NCI-H524 treated with DMSO at 0.1 percent for 48 hours (cell line): ENCODE measurements at places on chromosomes 13 and 19.
A peak's percentile ranks its signal among the peaks of the same experiment; 100 is the strongest.

- DNase-seq: no peak
These were observed at the start of gene KCNN1 for GRCh38 chr19:17966550-17967256. KCNN1 (plus strand) TSS chr19:17967107; CDS start chr19:17973889, 6,782 bp downstream.

- no peak for DNase-seq
These were observed 204.3 kb upstream of the IPO5 start for GRCh38 chr13:97749174-97749573.

DNA sequence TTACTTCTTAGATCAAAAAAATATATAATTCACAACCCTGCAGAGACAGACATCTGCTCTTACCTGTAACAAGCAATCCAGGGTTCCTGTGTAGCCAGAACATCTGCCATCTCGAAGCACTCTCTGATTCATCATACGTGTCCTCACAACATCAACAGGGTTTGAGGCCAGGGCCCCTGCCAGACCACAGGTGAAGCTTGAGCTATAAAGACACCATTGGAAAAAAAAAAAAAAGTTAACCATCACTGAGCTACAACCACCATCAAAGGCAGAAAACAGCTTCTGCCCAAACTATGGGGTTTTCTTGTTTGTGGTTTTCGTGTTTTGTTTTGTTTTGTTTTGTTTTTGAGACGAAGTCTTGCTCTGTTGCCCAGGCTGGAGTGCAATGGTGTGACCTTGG lies 19.3 kb downstream of the SLC25A30 start:
- no peak for DNase-seq

GRCh38 chr19:48442116-48443035 lies 3.4 kb upstream of the GRWD1 start:
- no peak for DNase-seq

DNA sequence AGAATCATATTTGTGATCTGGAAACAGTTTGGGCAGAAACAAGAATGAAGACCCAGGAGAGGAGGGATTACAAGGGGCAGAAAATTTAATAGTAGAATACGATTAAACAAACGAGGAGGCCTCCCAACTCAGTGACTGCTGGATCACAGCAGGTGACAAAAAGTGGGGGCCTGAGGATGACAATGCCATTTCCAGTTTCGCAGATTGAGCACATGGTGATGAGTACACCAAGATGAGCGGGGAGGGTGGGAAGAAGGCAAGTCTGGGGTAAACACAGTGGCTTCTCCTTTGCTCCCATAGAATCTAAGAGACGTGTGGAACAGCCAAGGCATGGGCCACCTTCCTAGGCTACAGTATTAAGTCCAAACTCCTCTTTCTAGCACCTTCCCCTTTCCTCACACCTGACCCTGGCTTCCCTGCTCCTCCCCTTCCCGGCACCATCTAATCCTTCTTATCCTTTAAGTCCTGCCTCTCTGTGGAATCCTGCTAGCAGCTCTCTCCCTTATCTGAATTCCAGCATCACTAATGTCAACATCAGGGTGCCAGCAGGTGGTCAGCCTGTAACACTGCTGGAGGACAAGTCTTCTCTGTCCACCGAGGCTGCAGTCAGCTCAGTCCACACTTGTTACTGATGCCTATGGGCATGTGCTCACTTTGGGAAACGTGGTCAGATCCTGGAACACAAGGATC lies 13.5 kb downstream of the ATP7B start:
- DNase-seq: peak; percentile 37

DNA sequence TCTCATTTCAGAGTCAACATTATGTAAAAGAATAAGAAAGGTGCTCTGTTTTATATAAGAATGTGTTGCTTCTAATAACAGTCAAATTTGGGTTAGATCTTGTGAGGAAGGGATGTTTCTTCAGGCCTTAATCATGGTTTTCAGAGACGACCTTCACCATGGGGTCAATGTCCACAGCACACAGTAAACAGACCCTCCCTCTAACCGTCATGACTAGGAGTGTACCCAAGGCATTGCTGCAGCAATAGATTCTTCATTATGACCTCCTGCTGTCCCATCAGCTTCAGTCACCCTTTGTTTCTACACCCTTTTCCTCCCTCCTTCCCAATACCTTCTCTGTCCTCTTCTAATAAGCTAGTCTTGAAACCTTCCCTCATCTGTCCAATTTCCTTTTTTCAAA lies 15.7 kb downstream of the SERPINE3 start:
- no peak for DNase-seq

GRCh38 chr19:16497042-16497441 lies 848 bp downstream of the C19orf44 start:
- no peak for DNase-seq

DNA sequence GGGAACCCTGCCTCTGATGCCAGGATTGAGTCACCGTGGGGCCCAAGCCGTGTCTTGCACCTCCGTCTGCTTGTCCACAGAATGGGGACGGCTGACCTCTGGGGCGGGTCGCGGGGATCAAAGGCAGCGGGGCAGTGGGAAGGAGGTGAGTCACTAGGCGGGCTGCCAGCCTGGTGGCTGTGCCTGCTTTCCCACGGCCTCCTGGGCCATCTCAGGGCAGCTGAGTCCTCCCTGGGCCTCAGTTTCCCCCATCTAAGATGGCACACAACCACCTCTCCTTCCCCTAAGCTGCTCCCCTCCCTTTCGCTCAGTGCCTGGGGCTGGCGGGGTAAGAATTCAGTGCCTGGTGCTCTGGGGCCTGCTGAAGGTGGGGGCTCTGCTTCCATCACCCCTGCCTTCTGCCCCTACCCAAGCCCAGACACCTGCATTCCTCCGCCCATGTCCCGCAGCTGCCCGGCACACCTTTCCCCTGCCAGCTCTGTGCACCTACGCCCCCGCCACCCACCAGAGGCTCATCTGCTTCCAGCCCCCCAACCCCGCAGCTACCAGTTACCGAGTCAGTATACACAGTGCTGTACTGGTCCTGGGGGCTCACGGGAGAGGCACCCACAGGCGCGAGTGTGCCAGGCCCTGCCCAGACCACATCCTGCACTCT lies 3.5 kb downstream of the MKNK2 start:
- DNase-seq: no peak

GRCh38 chr13:45807520-45808099 lies 43.9 kb downstream of the SIAH3 start:
- peak; percentile 42 for DNase-seq

- no peak for DNase-seq
These were observed 904.3 kb downstream of the DIAPH3 start for GRCh38 chr13:59259165-59260000.

DNA sequence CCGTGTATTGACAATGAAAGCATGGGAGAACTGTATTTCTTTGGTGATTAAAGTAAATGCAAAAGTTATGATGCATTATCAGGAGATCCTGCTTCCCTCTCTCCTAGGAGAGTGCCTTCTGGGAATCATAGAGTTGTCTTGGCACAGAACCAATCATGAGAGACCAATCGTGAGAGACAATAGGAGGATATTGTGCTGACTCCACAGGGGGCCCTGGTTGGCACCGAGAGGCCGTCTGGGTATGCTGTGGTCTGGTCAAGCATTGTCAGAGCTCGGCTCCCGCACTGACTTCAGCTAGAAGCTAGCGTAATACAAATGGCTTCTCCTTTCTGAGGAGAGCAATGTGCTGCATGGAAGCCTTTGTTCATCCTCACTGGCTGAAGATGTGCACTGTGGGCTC lies 131.5 kb upstream of the GJB6 start:
- DNase-seq: no peak

DNA sequence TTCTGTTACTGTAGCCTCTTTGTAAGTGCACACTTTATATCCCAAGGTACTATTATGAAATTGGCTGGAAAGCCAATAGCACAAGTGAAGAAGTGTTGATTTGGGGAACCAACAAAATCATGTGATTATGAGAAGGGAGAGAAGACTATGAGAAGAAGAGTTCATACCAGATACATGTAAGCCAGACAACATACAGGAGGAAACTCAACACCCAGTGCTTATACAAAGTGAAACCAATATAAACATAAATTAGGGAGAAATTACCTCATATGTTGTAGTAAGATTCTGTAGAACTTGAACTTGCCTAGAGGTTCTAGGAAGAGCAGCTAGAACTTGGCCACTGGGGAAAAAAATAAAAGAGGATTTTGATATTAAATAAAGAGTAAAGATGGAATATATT lies 17.4 kb downstream of the CPB2 start:
- DNase-seq: no peak

DNA sequence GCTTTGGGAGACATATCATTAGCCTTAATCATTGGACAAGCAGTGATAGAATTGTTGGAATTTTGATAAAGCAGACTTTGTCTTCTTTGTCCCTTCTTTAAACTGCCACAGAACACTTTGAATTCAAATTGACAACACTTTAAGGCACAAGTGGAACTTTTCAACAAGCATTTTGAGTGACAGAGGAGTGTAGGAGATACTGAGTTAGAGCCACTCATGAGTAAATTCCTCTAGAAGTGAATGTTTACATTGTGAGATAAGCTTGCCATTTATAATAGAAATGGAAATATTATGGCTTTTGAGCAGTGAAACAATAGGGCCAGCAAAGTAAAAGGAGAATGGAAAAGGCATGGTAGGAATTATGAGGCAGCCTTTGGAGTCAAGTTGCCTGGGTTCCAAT lies 515.8 kb downstream of the SLITRK6 start:
- DNase-seq: no peak

DNA sequence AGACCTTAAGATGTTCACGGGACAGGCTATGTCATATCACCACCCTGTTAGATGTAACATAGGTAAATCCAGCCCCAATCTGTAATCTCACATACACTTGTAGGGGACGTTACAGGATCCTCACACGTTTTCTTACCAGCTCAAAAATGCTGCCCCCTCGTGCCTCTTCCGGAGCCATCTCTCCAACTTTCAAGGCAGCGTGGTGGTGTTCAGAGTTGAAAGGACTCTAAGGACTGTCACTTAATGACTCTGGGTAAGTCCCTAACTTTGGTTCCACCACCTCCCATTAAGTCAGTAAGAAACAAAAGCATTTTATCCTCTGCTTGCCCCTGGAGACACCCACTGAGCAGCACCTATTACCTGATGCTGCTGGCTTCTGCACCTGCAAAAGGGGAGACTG lies 4.4 kb downstream of the MED26 start:
- no peak for DNase-seq

- no peak for DNase-seq
These were observed 5.5 kb downstream of the DPP9 start for GRCh38 chr19:4717966-4718701.

DNA sequence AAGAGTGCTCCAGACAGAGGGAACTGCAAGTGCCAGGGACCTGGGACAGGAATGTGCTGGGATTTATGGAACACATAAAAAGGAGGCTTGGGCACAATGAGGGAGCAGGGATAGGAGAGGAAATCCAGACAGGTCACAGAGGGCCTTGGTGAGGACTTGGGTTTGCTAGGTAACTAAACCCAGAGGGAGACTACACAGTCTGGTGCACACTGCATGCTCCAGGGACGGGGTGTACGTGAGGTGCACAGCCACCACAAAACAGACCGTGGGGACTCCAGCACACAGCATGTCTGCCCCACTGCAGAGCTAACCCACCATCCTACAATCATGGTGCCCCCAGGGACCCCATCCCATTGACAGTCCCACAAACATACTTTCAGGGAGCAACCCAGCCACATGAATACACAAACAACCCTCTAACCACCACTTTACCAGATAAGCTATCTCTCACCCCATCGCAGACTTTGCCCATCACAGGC lies 5.5 kb upstream of the ZFP36 start:
- DNase-seq: no peak
